DND-41 (cell line): ENCODE measurements at places on chromosomes 4 and X.

DNA sequence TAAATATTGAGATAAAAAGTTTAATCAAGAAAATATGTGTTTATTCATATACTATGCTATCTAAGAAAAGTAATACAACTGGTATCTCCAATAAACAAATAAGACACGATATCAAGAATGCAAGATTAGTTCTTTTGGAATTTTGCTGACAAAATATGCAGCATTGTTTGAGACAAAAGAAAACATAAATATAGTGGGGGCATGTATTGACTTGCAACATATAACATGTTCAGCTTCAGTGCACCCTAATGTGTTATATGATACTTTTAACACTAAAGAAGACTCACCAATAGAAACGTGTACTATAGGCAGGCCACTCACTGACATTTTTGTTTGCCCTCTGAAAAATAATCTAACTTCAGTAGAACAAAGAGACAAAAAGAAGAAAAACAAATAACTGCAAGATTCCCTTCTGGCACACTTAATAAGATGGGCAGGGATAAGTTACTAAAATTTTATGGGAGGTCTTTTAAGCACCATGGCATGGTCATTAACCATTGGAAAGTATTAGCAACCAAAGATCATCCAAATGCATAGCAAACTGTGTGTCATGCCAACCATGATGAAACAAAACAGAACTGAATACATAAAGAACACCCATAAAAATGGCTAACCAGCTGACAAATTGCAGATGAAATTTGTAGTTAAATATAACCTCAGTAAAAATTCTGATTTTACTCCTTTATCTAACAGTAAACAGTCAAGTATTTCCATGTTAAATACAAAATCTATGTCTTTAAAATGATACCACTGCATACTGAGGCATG lies 447.9 kb upstream of the FAM241A start:
- no peak for DNase-seq

DNA sequence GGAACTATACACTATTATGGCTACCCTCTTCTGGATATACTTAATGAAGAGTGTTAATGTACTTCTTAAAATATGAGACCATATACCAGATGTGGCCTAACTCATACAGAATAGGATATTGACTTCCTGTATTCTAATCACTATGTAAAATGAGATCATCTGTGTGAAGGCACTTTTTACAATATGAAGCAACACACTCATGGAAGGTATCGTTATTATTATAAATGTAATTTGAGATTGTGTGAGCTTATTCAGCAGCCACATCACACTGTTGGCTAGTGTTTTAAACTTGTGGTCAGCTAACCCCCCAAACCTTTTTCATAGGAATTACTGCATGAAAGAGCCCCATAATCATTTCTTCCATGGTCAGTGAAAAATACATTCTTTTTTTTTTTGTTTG lies 281.8 kb upstream of the TEX13A start:
- DNase-seq, result no peak

- DNase-seq, result no peak
Observed at GRCh38 chr4:22508376-22508775, 7.5 kb downstream of the ADGRA3 start.

DNA sequence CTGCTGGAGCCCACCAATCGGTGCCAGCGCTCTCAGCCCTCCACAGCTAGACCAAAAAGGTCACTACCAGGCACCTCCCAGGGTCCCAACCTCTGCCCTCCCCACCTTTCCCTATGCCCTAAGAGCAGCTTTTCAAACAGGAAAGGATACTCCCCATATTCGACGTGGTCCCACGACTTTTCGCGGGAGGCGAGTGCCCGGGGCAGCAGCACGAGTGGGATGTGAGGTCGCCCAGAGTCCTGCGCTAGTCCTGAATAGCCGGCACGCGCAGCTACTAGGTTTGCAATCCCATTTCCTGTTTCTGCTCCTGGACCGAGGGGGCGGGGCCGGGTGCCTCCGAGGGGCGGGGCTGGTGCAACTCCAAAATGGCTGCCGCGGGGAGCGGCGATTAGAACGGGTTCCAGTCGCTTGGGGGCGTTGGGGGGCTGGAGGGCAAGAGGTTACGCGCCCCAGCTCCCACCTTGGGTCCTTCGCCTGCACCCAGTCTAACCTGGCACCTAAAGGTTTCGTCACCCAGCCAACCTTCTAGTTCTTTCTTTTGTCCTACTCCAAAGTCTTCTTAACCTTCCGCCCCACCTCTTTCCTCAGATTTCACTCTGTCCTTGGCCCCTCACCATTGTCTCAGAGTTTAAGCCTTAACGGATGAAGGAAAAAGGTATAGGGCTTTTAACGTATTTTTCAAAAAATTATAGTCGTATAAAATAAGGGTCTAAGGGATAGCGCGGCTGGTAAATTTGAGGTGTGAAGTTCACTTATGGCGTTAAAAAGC lies 85.0 kb upstream of the TENT5D start:
- no peak for DNase-seq

- DNase-seq, result no peak
Observed at GRCh38 chr4:153452658-153453378, 13.3 kb upstream of the TMEM131L start.

DNA sequence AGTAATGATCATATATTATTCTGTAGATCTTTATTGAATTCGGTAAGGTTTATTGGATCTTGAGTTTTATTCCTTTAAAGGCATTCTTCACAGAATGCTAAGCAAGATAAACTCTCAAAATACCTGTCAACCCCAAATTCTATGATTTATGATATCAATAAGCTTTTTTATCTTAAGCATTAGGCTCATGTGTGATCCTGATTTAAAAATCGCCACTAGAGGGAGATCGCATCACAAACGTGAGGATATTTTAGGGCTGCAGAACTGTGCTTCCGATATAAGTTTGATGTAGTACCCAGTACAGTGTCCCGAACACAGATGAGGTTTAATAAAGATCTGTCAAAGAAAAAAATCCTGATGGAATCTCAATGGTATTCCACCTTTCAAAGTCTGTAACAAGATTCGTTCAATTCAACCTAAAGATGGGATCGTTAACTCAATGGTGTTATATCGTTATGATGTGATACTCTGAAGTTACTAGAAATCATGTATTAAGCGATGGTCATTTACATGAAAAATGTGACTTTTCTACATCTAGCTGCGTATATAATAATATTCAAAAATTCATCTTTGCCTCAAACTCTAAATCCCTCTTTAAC lies 169.0 kb downstream of the CORIN start:
- DNase-seq, result peak; percentile 32
